ENCODE measurements at places on chromosomes 3 and 15.

DNA sequence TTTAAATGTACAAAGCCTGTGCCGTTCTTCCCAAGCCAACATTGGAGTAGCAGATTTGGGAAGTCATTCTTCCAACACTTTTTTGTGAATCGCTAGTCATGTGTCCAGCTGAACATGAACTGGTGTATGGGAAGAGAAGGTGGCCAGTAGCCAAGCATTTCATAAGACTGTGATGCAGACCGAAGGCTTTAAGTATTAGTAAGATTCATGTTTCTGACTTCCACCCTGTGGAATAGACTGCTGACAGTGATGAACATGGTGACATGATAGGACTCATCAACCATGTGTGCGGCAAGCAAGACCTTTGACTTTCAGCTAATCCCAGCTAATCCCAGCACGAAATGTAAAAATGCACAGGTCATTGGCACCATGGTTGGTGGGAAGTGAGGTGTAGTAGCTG, 48.3 kb upstream of the THSD4 start:
- no peak for DNase-seq

GRCh38 chr3:61777483-61777882, 216.1 kb downstream of the PTPRG start:
- DNase-seq = no peak

- no peak for DNase-seq
Observed at GRCh38 chr15:82850731-82851130, 41.3 kb downstream of the WHAMM start.

DNA sequence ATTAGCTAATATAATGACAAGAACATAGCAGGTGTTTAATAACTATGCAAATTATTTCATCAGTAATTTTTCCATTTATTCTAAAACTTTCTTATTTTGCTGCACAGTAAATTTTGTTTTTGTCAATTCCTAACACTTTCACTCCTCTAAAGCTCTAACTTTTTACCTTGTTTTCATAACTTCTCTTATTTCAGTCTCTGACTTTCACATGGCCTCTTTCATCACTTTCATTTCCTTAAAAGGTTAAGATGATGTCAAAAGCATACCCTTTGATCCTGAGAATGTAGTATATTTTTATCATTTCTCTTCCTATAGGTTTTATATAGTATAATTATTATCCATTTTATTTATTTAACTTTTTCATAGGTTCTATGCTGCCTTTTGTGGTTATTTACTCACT, 1325.8 kb upstream of the ALCAM start:
- no peak for DNase-seq

- DNase-seq = no peak
Observed at GRCh38 chr15:59993950-59994401, 10.1 kb upstream of the FOXB1 start.

Data from GM13976 (cell line).